Stimulated activated CD4-positive, alpha-beta T cell treated with anti-CD3 and anti-CD28 coated beads, Interleukin-2, amount 100 ng/mL, for 24 hours (primary cell): ENCODE measurements at places on chromosomes 6 and 20.

DNA sequence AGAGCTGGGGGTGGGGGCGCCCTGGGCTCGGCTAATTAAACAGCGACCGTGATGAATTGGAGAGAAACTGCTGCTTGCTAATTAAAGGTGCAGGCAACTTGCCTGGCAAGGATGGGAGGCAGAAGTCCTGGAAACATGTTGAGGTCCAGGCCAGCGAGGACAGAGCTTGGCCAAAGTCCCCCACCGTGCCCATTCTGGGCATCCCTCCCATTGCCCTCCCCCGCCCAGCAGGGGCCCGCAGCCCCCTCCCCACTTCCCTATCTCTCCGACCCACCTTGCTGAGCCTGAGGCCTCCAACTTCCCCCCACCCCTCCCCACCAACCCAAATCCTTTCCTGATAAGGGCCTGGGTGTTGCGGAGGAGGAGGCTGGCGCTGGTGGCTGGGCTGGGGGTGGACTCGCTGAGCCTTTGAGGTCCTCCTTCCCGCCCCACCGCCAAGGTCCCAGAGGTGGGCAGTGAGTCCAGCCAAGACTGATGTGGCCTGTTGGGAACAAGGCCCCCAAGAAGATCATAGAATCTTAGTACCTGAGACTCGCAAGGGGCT lies 23.3 kb downstream of the C20orf203 start:
- DNase-seq = no peak

DNA sequence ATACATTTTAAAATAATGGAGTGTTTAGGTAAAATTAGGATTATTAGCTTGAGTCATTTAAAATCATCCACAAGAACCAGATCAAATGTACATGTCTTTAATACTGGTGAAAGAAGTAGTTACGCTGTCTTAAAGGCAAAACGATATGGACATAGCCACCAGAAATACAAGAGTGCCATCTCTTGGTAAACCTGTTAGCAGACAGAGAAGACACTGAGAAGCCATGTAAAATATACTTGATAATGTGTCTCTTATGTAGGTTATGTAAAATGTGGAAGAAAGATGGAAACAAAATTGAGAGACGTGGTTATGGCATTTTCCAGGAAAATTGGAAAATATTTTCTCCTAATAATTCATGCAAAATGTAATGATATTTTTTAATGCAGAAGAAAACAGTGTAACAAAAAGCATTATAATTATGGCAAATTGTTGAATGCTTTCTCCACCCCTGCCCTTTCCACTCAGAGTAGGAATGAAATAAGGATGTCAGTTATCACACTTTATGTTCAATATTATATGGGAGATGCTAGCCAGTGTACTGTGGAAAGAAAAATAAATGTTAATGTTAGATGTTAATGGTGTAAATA lies 12.2 kb upstream of the SLC17A2 start:
- DNase-seq = no peak

DNA sequence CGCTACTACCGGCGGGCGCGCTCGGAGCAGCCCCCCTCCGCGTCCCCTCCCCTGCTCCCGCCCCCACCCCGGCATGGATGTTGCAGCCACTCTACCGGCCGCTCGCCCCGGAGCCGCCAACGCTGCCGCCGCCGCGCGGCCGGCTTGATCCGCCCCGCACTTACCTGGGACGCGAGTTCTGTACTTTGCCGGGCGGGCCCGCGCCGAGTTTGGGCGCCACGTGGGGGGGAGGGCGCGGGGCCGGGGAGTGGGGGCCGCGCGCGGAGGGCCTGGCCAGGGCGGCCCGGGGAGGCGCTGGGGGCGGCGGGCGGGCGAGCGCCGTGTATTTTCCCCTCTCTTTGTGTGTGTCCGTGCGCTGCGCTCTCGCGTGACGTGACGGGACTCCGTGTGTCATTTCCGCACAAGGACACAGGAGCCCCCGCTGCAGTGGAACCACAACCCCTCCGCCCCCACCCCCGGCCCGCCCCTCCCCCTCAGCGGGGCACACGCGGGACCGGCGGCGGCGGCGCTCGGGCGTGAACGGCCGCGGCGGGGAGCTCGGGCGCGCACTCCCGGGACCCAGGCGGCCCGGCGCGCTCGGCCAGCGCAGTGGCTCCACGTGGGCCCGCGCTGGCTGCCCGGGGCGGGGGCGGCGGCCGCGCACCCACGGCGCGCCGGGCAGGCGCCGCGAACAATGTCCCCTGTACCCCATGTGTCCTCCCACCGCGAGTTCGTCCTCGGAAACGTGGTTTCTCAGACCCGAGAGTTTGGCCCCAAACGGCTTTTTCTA lies at the start of gene BEND3:
BEND3 (minus strand) TSS at position 590 of the 769 bp plus-strand sequence. CDS start 16,230 bp downstream, outside the sequence.
- DNase-seq = peak; percentile 48

DNA sequence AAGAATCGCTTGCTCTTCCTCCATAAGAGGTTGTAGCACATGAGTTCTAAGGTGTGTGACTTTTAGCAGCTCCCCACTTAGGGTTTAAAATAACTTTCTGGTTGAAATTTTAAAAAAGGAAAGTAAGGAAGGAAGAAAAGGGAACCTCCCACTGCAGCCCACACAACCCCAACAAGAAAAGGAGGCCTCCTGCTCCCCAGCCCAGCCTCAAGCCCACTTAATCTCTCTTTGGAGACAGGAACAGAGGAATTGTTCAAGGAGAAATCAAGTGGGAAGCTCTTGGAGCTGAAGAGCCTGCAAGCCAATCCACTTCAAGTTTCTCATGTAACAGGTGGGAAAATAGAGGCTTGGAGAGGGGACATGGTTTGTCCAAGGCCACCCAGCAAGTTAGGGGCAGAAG lies 39.1 kb upstream of the PREX1 start:
- no peak for DNase-seq

DNA sequence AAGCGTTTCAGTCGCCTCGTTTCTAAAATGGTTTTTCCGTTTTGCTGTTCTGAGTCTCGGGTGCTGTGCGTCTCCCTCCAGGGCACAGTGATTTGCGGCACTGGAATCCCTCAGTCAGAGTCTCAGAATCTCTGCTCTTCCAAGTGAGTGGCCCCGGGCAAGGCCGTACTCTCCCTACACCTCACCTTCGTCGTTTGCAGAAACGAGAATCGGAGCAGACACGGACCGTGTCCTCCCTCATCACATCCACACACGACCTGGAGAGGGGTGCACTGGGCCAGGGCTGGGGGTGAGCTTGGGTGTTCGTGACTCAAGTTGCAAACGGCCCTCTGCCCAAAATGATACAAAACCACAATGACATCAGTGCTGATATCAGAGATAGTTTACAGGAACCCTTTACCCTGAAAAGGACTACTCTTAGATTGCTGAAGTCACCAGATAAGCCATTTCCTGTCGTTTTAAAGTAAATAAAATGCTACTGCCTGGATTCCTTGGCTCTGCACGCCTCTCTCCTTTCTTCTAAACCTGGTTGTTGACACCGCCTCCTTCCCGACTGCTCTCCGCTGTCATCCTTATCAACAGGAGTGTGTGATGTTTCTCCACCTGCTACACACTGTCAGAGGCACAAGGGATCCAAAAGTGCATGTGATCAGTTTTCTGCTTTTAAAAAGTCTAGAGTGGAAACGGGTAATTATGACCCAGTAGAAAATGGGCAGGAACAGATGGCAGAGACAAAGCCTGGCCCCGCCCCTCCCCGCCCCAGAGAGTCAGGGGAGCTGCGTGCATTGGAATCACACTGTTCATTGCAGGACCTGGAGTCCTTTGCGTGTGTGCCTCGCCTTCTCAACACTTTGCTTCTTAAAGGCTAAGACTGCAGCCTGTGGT lies 38.4 kb downstream of the KIF25 start:
- DNase-seq = no peak

GRCh38 chr6:1502041-1502440 lies 107.7 kb upstream of the FOXC1 start:
- no peak for DNase-seq

DNA sequence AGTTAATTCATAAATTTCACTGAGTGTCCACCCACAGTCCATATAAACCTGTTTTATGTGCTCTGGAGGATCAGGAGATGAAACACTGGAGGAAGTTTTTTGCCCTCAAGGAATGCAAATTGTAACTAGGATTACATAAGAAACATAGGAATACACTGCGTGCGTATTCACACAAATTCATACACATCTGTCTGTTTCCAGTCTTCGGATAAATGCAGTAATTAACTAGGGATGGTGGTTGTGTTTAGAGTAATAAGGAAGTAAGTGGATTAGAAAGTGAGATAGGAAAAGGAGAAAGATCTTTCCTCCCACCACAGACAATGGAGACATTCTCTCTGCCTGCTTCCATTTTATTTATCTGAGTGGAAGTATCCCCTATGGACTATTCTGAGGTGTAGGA lies 35.7 kb upstream of the POPDC3 start:
- DNase-seq = no peak

GRCh38 chr20:55567826-55568225 lies 437.5 kb downstream of the CBLN4 start:
- no peak for DNase-seq

DNA sequence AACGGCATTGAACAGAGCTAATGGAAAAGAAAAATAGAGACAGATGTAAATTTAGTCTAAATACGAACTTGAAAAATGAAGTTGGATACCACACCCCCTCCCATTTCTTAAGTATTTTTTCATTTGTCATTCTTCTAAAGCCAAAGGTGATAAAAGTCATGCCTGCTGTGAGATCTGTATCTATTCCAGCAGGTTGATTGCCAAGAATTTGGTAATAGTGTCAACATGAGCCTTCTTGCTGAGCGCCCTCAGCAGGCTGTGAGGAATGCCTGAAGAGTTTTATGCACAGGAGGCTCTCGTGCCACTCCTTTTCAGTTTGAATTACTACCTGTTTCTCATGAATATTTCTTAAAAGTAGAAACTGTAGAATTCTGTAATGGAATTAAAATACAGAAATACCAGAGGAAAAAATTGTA lies 165.4 kb downstream of the QKI start:
- DNase-seq = no peak

- DNase-seq = no peak
These were observed 55.7 kb downstream of the PHACTR2 start for GRCh38 chr6:143733510-143733909.

GRCh38 chr20:1941226-1941625 lies 46.0 kb downstream of the SIRPA start:
- DNase-seq = no peak

DNA sequence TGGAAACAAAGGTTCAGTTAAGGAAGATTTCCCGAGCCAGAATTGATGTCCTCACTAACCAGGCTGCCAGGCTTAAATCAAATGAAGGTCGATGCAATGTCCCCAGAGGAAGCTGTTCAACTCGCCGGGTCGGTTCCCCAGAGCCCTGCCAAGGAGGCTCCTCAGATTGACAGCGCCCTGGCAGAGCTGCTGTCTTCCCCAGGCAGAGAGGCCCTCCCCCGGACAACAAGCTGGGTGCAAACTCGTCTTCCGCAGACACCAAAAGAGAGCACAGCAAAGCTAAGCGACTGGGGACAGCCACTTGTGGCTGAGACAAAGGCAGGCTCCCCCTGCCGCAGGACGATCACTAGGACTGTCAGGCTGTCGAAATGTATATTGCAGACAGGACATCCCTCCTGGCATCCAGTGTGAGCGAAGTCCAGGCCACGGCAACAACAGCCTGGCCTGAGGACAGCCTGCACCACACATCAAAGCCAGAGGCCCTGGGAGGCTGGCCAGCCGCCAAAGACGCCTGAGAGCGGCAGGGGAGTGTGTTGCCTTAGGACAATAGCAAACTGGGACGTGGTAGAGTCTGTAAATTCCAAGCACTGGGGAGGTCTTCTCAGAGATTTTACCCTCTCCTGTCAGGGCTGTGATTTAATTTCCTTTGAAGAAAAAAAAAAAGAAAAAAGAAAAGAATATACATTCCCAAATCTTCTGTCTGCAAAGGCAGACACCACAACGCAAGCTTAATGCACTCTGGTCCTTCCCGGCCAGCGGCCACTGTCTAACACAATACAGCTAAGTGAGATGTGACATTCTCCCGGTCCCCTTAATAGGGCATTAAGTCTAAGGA lies 99.1 kb downstream of the HIVEP2 start:
- DNase-seq = peak; percentile 51

DNA sequence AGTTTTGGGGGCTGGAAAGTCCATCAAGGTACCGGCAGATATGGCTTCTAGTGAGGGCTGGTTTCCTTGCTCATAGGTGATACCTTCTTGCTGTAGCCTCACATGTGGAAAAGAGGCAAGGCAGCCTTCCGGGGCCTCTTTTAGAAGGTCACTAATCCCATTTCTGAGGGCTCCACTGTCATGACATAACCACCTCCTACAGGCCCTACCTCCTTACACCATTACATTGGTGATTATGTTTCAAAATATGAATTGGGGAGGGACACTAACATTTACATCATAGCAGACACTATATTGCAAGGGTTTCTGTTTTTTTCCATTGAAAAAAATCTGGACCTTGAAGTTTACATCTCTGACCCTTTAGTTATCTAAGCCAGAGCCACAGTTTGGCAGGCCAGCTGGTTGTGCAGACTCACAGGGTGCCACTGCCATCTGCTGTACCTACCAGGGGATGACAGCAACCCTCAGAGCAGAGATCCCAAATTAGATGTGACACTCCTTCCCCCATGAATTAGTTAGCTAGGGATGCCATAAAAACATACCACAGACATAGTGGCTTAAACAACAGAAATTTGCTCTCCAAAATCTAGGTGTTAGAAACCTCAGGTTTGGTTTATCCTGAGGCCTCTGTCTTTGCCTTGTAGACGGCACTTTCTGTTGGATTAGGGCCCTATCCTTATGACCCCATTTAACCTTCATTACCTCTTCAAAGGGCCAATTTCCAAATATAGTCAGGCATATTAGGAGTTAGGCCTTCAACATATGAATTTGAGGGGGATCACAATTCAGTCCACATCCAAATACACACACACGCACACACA lies 166.4 kb upstream of the RNF217 start:
- DNase-seq = no peak

GRCh38 chr6:24107294-24107693 lies 18.7 kb upstream of the NRSN1 start:
- DNase-seq = no peak

DNA sequence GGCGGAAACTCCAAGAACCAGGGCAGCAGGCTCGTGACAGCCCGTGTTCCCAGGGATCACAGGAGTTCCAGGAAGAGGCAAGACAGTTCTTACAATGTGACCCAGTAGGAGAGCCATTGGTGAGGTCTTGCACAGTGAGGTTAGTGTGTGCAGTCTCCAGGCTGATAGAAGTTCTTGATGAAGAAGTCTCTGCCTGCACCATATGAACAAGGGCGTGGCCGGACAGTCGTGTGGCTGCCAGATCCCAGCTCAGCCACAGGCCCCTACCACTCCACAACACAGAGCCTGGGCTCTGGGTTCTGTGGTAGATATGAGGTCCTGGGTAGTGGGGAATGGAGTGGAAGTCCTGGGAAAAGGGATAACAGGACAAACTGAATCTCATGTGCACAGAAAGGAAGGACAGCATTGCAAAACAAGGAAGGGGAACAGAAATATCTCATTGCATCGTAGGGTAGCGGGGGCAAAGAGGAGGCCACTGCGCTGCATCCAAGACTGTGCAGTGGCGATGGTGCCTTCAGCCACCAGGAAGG lies 65.2 kb downstream of the STX11 start:
- DNase-seq = peak; percentile 28
